Fibroblast of the conjunctiva (primary cell): ENCODE measurements at places on chromosomes 16 and 17.
A peak's percentile ranks its signal among the peaks of the same experiment; 100 is the strongest.

GRCh38 chr16:77788181-77789084 lies at the start of gene VAT1L:
Gene VAT1L, plus strand, starts transcription at chr16:77788564. Its CDS starts 119 bp downstream, at chr16:77788683.
- no peak for DNase-seq

GRCh38 chr17:57312242-57312641 lies 55.9 kb downstream of the MSI2 start:
- no peak for DNase-seq

- no peak for DNase-seq
Measured at GRCh38 chr16:4085405-4085970, 30.8 kb downstream of the ADCY9 start.

GRCh38 chr17:61000911-61001310 lies 323.3 kb downstream of the BCAS3 start:
- peak; percentile 40 for DNase-seq

DNA sequence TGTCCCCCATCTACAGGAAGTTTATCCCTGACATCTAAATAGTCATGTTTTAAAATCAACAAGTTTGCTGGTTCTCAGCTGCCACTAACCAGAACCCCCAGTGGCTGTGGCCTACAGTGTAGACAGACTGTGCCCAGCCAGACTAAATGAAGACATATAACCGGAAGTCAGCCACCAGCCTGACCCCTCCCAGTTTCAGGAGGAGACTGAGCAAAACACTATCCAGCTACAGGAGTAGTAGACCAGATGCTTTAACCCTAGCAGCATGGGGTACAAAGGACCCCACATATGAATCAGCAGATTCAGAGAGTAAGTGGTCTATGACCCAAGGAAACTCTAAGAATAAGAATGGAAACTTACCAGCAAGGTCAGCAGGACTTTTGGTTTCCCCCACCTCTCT lies 83.4 kb downstream of the HIC1 start:
- DNase-seq: no peak

DNA sequence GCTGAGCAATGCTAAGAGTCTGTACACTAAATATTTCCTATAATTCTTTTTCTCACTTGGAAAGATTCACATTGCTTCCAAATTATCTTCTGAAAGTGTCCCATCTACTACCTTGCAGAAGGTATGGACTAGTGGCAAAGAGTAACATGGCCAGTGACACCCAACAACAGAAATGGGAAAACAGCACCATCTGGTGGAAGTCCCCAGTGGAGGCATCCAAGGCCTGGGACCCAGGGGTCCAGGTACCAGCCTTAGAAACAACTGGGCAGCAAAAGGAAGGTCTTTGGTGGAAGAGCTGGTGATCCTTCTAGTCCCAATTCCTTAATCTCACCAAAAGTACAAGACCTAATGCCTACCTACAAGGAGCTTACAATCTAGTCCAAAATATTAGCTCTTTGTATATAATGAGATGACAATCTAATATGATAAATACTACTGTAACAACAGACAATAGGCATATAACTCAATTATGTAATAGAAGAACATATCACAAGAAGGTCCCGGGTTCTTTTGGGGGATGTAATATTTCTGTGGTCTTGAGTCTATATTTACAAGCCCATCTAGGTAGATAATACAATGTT lies 55.3 kb downstream of the SKAP1 start:
- no peak for DNase-seq

- no peak for DNase-seq
Measured at GRCh38 chr16:86789621-86790051, 211.3 kb downstream of the FOXL1 start.

- peak; percentile 5 for DNase-seq
Measured at GRCh38 chr17:31095236-31096105, 694 bp downstream of the NF1 start.

DNA sequence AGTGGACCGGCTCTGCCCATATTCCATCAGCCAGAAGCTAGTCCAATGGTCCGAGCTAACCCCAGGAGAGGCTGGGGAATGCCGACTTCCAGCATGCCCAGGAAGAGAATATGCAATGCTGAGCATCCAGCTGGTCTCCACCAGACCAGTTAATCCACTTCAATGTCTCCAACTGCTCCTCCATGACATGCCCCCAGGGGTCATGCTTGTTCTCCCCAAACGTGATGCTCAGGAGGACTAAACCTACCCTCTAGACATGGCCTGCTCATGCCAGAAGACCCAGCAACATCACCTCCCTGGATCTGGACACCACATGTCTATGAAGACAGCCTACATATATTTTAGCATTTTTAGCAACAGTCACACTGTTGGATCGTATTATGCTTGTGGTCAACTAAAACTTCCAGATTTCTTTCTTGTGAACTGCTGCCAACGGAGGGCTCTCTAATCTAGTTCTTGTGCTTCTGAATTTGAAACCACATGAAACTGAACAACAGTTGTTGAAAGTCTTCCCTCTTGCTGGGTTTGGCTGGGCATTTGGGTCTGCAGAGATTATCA lies 245.1 kb downstream of the SOX9 start:
- peak; percentile 44 for DNase-seq

DNA sequence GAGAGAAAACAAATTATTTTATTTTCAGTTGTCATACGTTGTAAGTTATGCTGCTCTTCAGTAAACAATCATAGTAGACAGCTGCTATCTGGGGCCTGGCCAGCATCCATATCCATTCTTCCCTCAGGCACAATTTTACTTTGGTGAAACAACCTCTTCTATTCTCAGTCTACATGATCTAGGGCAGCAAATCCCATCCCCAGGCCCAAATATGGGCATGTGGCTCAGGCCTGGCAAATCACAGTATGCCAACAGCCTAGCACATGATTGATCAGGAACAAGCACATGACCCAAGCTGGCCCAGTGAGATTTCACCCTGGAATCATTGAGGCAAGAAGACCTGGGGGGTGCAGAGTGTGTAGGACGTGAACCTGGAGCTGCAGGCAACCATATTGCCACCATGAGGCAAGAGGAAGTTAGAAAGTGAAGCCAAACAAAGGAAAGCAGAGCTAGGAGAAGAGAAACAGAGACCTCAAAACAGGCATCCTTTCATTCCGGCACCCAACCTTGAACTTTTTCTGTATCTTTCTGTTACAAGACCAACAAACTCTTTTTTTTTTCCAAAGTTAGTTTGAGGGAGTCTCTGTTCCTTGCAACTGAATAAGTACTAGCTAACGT lies 10.3 kb upstream of the ABCC12 start:
- peak; percentile 20 for DNase-seq

GRCh38 chr17:30236766-30237165 lies 1.3 kb upstream of the SLC6A4 start:
- DNase-seq: no peak

GRCh38 chr16:65068151-65068740 lies 53.6 kb downstream of the CDH11 start:
- peak; percentile 47 for DNase-seq

DNA sequence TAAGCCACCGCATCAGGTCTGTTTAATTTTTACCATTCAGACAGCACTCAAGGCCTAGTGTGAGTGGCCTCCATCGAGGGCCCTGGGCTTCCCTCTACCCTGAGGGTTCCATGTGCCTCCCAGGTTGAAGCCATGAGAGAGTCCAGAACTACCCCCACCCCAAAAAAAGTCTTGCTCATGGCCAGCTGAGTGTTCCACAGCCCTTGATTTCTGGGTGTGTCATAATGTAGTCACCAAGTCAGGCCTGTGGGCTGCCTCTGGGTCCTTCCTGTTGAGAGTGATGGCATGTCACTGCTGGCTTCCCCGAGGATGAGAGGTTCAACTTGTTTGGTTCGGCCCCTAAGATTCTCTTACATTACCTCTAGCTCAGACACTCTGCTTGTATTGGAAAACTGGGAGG lies 100.6 kb downstream of the PITPNC1 start:
- no peak for DNase-seq

GRCh38 chr17:19330271-19330670 lies 32.3 kb downstream of the B9D1 start:
- no peak for DNase-seq

DNA sequence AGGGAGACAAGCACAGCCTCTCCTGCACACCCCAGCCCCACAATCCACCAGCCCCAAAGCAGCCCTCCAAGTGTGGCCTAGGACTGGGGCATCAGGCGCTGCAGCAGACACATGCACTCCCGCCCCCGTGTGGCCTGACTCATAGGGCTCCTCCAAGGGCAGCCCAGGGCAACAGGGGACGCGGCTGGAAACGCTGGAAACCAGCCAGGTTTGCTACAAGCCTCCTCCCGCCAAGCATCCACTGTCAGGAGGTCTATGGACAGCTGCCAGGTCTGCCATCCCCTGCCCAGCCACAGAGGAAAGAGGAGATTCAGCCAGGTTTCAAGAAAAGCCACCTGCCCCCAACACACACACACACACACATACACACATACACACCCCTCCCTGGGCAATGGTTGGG lies 25.8 kb downstream of the SRCIN1 start:
- DNase-seq: peak; percentile 22

DNA sequence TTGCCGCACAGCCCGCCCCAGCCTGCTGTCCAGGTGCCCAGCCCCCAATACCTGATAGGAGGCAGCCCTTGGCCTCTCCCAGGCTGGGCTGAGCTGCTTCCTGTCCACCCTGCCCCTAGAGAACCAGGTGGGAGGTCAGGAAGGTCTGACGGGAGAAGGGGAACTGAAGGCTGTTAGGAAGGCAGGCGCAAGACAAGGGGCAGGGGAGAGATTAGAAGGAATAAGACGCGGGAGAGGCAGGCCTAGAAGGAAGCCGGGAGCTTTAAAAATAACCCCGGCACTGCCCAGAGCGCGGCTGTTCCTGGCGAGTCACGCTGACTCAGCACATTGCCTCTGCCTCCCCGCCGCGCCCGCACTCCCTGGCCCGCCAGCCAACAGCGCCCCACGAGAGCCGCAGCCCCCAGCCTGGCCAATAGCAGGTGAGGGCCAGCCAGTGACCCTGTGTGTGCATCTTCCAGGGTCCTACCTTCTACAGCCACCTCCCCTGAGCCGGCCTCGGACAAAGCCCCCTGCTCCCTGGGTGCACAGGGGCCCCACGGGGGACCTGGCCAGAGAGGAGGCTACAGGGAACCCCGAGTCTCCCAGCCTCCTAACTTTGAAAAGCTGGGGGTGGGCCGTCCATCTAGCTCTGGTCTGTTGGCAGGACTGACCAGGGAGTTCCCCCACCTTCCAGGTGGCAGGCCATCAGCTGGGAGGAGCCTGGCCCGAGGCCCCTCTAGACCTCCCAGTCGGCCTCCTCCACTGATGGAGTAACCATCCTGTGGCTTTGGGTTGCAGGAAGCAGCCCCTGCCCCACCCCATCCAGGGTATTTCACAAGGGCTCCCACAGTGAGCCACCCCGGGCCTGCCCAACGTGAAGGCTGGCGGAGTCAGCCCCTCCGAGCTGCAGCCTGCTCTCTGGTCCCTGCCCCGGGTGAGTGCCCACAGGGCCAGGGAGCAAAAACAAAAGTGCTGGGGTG lies 4.0 kb downstream of the MAFG start:
- DNase-seq: peak; percentile 48

DNA sequence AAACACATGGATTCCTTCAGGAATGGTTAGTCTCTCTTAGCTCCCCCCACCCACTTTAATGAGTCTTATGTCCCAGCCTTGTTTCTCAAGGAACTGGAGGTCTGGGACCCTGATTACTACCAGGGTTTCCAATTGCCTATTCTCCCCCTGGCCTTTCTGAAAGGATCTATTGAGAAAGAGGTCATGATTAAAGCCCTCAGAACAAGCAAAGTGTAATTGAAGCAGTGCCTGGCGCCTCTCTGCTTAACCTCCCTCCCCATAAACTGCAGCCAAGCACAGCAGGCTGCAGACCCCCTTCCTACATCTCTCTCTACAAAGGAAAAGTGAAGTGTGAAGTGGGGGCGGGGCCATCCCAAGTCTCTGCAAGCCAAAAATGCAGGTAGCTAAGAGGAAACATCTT lies 159.7 kb upstream of the CDH11 start:
- no peak for DNase-seq

- DNase-seq: no peak
Measured at GRCh38 chr17:50679008-50679544, 28.6 kb downstream of the ANKRD40 start.

DNA sequence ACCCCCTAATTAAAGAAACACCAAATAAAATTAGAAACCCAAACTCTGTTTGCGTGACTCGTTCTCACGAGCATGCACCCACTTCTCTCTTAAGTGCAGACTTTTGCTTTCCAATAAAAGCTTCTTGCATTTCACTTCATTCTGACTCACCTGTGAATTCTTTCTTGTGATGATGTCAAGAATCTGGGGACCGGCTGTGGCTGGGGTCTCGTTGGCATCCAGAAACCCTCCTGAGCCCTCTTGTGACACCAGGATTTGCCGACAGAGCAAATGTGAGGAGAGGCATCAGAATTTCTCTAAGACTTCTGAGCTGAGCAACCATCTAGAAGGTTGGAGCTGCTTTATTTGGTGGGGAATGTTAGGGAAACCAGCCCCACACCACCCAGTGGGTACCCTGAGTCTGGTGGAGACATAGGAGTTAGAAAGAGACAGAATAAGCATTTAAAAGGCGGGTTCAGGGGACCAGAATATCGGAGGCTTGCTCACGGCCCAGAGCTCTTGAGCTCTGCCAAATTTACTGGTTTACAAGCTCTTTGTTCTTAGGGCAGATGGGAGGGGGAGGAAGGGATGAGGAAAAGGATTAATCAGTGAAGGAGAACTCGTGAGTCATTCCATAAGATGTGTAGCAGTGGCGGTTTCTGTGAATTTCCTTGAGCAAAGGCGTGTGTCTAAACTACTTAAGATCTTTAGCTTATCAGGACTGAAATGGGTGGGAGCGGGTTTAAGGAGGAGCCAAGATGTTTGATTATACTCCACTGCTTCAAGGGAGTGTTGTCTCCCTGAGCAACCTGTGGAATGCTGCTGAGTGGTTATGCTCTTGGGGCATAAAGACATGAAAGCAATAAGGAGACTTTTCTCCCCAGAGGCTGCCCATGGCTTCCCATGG lies 24.2 kb upstream of the TMC5 start:
- no peak for DNase-seq

- DNase-seq: no peak
Measured at GRCh38 chr17:81040791-81041337, 5.9 kb downstream of the BAIAP2 start.

GRCh38 chr16:71723537-71724319 lies 773 bp downstream of the PHLPP2 start:
- no peak for DNase-seq

- peak; percentile 81 for DNase-seq
Measured at GRCh38 chr17:41917192-41917591, 1.6 kb downstream of the ACLY start.

- peak; percentile 89 for DNase-seq
Measured at GRCh38 chr17:64448665-64449512, at the start of gene MILR1. Gene MILR1, plus strand, starts transcription at chr17:64449115. Its CDS starts 54 bp downstream, at chr17:64449169.
